ENCODE measurements at places on chromosomes 6 and 20.

DNA sequence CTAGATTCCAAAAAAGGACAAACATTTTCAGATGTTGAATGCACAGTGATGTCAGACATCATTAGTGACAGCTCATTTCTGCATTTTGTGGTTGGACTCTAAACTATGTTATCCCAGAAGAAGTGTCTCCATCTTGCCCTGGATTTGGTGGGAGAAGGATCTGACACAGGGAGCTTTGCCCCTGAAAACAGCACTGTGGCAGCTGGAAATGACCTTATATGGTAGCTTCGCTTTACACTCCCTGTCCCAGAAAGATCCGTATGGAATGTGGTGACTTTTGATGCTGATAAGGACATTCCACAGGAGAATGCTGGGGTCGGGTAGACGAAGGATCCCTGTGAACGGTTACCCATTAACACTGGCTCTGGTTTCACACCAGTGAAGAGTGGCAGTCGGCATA, 87.2 kb upstream of the EDN1 start:
- DNase-seq = no peak

DNA sequence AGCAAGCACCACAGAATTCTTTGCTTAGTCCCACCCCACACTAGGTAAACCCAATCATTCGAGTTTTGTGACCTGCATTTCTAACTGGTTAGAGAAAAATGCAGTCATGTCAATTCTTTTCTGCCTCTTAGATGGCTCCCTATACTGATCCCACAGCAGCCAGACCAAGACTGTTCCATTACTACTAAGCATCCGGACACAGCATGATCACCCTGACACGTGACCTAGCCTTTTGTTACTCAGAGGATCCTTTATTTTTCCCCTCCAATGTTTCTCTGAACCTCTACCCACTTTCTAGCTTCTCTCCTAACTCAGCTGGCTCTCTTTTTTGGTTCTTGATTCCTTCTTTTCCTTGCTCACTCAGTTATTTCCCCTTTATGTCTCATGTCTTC, 87.9 kb downstream of the PDE10A start:
- no peak for DNase-seq

DNA sequence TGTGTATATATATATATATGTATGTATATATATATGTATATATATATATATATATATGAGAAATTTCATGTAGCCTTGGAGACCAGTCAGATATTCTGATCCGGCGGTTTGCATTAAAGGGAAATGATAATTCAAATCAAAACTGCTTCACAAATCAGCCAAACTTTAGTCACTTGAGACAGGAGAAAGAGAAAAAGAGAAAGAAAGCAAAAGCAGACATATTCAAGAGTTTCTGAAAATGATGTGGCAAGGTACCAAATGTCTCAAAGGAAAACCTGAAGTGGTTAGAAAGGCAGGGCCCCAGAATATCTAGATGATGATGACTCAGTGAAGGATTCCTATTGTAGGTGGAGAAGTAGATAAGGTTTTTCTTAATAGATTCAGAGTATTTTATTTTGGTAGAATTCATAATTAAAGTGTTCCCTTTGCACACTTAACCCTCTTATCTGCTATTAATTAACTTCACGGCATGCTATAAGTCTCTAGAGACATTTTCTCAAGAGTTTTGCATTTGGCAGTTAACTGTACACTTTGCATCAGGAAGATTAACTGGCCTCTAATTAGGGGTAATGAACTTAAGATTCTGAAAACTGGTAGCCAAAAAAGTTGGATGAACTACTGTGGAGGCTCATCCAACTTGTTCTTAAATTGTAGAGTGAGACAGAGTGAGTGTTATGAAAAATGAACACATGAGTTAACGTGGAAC, 50.1 kb upstream of the ASF1A start:
- no peak for DNase-seq

DNA sequence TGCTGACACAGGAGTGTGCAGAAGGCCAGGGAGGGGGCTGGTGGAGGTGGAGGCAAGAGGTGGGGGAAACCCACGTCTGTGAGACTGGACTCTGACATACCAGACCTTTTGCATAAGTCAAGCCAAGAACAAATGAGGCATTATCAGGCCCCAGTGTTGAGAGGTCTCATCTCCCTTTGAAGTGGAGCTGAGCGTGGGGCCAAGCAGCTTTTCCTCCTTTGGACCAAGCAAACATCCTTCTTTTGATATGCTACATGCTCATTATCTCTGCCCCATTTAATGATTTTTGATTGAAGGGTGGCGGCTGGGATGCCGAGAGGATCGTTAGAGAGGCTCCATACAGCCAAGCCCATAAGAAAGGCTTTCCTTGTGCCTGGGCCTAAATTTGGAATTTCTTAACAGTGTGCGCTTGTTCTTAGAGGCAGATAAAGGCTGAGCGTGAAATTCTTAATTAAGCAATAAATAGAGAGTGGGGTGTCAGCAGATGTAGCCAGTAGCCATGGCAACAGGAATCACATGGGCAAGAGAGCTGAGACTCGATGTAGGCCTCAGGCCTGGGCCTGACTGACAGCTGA, 244.5 kb downstream of the PKHD1 start:
- DNase-seq = peak; percentile 26

DNA sequence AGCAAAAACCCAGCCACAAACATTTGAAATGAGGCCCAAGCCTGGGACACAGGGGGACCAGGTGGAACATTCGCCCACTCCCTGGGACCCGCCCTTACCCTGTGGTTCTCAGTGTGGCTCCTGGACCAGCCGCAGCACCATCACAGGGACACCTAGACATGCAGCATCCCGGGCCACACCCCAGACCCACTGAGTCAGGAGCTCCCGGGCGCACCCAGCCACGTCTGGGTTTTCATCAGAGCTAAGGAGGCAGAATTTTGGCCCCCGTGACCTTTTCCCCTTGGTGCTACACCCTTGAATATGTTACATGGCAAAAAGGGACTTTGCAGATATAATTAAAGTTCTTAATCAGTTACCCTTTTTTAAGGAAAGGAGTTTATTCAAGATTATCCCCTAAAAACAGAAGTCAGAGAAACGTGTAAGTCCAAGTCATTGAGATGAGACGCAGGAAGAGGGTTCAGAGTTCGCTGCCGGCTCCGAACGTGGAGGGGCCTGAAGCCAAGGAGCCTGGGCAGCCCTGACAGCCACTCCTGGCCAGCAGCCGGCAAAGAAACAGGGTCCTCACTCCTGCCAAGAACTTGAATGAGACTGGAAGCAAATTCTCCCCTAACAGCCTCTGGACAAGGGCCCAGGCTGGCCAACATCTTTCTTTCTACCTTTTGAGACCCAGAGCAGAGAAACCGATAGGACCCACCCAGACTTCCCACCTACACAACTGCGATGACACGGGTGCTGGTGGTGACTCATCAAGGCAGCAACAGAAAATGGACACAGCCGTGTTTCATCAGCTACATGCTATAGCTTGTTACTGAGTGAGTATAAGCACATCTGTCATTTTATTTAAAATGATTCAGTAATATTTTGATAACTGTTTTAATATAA, 25.3 kb downstream of the BFSP1 start:
- DNase-seq = no peak

GRCh38 chr6:167762259-167762962, 64.3 kb upstream of the AFDN start:
- no peak for DNase-seq

DNA sequence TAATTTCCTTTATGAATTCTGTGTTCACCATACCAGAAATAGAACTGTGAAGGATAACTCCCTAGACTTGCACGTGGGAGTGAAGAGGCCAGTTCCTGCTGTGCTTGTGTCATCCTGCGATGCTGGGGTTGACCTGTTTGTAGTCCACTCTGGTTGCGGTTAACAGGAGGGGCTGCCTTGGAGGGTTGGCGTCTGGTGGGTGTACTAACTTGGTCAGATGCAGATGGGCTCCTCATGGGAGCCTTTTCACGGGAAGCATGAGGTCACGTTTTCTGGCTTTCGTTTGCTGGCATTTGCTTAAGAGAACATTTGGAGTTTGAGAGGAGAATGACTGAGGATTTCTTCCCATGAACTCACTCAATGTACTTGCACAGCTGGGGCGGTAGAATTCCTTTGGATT, 41.2 kb downstream of the IGF2R start:
- DNase-seq = peak; percentile 91

GRCh38 chr6:20415304-20415703, 13.6 kb downstream of the E2F3 start:
- DNase-seq = no peak

- DNase-seq = peak; percentile 36
Observed at GRCh38 chr20:45293041-45294002, 13.3 kb upstream of the RBPJL start.

DNA sequence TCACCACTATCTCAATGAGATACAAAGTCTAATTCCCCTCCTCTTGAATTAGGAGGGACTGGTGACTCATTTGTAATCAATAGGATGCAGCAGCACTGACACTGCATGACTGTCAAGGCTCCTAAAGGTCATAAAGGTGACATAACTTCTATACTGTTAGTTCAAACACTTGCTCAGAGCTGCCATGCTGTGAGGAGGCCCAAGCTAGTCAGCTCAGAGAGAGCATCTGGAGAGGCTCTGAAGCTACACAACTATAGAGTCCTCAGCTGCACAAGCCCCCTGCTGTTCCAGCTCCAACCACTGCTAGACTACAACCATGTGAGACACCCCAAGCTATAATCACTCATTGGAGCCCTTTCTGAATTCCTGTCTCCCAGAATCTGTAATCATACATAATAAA, 17.0 kb upstream of the HEY2 start:
- no peak for DNase-seq

DNA sequence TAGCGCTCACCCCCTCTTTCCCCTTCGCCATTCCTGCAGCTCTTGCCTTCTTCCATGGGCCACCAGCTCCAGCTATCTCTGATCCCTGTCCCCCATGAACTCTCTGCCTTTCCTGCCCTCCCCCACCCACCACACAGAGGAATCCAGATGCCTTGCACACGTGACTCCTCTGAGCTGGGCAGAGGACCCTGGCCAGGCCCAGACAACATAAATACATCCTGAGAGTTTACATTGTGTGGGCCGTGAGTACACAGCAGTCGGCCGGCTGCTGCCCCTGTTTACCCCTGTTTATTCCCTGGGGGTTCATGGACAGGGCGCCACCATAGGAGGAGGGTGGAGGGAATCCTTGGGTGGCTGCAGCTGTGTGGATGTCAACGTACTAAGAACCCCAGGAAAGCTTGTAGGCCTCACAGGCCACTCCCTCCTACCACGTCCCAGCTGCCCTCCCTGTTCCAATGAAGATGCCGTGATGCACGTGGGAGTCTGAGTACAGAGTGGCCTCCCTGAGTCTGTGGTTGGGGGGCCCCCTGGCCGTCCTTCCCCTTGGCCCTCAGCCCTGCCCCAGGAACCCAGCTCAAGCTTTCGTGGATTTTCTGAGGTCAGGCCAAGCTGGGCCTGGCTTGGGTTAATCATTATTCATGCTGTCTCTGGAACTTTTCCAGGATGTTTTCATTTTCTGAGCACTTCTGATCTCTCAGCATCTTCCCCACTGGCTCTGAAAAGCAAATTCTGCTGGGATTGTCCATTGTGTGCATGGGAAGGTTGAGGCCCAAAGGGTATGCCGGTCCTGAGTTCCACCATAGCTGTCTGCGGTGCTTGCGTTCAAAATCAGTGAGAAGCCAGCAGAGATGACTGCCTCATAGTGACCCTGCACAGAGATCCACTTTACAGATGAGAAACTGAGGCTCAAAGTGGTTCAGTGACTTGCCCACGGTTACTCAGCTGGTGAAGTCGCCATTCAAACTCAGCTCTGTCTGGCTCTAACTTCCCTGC, 136.3 kb downstream of the MRPL14 start:
- DNase-seq = peak; percentile 77

DNA sequence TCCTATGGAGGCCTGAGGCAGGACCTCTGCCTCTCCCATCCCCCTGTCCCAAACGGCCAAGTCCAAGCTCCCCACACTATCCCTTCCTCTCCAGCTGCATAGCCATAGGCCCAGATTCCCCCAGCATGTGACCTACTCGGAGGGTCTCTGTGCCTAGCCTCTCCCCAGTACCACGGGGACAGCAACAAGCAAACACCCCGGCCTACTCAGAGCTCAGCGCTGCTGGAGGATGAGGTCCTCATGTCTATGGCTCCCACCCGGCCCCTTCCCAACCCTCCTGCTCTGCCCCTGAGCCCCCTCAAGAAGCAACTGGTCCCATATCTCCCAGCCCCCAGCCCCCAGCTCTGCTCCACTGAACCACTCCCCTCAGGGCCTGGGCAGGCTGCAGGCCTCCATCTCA, 24.2 kb downstream of the RNASET2 start:
- DNase-seq = no peak

- peak; percentile 78 for DNase-seq
Observed at GRCh38 chr6:140921366-140922226, 1211.1 kb upstream of the GJE1 start.

DNA sequence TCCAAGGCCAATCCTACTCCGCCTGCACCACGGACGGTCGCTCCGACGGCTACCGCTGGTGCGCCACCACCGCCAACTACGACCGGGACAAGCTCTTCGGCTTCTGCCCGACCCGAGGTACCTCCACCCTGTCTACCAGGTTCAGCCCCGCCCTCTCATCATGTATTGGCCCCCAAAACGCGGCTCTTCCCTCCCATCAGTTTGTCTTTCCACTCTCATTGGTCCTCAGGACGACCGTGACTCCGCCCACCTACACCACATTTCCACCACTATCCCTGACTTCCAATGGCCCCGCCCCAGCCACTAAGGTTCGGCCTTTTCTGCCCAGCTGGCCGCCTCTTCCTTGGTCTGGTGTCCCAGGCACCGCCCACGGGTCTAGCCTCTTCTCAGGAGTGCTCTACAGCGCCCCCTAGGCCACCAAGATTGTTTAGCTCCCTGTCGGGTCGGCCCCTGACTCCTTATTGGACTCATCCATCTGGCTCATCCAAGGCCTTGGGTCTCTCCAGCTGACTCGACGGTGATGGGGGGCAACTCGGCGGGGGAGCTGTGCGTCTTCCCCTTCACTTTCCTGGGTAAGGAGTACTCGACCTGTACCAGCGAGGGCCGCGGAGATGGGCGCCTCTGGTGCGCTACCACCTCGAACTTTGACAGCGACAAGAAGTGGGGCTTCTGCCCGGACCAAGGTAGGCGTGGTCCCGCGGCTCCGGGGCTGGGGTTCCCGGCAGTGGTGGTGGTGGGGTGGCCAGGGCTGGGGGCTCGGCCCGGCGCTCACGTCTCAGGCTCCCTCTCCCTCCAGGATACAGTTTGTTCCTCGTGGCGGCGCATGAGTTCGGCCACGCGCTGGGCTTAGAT, 3.1 kb downstream of the MMP9 start:
- DNase-seq = no peak

DNA sequence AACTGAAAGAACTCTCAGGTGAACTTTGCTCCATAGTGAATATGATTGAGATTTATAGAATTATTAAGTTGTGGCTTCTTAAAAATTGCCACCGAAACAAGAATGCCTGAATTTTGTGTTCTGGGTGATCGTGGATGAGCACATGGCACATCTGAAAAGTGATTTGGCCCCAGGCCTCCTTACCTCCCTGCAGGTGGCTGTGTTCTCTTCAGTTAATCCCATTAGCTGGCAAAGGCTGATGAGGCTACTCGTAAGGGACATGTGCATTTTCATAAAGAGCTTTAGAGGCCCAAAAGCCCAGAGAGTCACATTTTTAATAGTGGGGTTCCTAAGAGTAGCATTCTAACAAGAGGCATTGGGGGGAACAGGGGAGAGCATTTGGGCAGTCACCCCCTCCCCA, 22.6 kb downstream of the GNAS start:
- no peak for DNase-seq

All from muscle of back (tissue), 13 donors.